AG10803 (cell line): ENCODE measurements at places on chromosomes 5 and 9.

- peak; percentile 67 for DNase-seq
Measured at GRCh38 chr5:38718771-38719391, 126.9 kb upstream of the OSMR start.

- no peak for DNase-seq
Measured at GRCh38 chr9:14722391-14723035, at the start of gene CER1. Gene CER1 (minus strand): TSS chr9:14722733. CDS start chr9:14722672, 61 bp downstream.

DNA sequence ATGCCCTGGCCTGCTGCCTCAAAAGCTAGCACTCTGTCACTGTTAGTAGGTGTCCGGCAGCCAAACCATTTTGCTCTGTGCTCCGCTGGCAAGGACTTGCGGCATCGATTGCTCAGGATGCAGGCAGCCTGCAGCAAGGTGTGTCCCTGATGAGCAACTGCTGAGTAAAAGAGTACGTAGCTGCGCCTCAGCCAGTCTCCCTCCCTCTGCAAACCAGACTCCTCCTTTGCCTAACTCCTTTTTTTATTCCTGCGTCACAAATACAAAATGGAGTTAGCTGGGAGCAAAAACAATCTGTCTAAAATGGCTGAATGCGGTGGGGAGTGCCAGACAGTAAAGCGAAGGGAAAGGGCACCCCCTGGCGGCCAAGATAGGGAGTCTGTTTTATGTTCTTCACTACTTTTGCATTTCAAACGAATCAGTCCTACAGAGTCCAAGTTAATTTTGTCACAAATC lies 61.1 kb downstream of the DIAPH1 start:
- peak; percentile 100 for DNase-seq

GRCh38 chr5:123080215-123080614 lies 8.8 kb upstream of the PRDM6 start:
- no peak for DNase-seq

DNA sequence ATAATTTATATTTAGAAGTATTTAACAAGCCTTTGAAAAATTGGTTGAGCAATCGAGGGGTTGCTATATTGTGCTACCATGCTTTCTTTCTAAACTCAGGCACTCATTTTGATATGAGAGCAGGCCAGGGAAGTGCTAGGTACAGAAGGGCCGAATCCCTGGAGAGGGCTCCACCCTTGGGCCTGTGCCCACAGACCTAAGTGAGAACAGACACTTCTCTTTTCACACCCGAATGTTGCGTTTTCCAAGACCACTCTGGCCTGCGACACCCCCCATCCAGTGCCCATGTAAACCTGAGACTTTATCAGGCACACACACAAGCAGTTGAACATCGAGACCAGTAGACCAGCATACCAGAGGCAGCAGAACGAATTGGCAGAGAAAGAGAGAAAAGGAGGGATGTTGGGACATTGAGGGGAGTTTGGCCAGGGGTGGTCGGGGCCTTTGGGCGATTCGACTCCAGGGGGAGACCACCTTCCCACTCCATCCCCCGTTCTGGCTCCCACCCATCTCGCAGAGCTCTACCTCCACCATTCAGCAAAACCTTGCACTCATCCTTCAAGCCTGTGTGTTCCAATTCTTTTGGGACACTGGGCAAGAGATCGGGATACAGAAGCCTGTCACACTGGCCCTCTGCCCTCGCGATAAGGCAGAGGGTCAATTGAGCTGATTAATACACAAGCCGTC lies 134.8 kb downstream of the FBXO4 start:
- no peak for DNase-seq
